ENCODE measurements at places on chromosomes 1 and 21. TPM values are rescaled to one million over a fixed set of nuclear protein-coding genes. Genes with fewer than 3 reads are reported as not detected.

Gene F5
- total RNA-seq = not detected

- DNase-seq = no peak
These were observed 224.0 kb downstream of the KIF26B start for GRCh38 chr1:245378745-245379144.

- no peak for DNase-seq
These were observed 235.2 kb downstream of the TRABD2B start for GRCh38 chr1:47761974-47762373.

DNA sequence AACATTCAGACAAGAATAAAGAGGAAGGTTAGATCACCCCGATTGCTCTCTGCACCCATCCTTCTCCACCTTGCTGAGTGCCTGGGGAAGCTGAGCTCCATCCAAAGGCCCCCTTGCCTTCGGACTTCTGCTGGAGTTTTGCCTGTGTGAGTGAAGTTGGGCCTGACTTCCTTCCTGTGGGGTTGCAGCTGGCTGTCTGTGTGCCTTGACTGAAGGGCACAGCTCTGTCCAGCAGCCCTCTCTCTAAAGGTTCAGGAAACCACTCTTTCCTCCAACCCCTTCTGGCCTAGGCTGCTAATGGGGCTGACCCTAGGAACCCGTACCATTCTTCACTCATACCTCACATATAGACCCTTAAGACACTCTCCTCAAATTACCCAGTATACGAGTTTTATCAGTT, 173.4 kb upstream of the HMCN1 start:
- no peak for DNase-seq

Gene DAB1
- total RNA-seq = 0.78 TPM

Gene SYPL2
- not detected for total RNA-seq

DNA sequence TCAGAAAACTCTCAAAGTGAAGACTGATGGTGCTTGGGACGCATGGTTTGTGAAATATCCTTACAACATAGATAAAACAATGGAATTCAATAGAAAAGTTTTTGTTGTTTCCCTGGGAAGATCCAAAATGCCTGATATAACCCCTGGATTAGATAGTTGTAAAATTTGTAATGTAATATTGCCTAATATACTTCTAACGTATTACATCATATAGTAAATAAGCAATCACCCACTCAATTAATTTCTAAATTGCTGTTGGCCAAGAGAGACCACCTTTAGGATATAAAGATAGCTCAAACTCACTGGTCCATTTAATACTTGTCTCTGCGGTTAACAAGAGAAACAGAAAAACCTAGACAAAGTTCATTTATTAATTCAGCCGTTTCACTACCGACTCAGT, 42.2 kb downstream of the TTC13 start:
- DNase-seq = no peak

Gene ZBTB7B
- total RNA-seq = 17.1 TPM

DNA sequence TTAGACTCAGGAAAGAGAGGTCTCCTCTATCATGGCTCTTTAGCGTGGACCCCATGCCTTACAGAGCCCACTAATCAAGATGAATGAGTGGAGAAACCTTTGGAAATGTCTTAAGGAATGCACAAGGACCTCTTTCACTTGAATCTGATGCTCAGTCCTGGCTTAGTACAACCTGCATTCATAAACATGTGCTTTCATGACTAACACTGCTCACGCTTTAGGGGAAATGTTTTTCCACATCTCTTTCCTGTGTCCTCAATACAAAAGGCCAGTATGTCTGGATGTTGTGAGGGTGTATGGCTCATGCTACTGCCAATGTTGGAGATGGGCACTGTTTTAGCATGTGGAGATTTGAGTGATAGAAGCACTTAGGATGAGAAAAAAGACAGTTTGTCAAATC, 14.2 kb upstream of the GNG12 start:
- DNase-seq = no peak

DNA sequence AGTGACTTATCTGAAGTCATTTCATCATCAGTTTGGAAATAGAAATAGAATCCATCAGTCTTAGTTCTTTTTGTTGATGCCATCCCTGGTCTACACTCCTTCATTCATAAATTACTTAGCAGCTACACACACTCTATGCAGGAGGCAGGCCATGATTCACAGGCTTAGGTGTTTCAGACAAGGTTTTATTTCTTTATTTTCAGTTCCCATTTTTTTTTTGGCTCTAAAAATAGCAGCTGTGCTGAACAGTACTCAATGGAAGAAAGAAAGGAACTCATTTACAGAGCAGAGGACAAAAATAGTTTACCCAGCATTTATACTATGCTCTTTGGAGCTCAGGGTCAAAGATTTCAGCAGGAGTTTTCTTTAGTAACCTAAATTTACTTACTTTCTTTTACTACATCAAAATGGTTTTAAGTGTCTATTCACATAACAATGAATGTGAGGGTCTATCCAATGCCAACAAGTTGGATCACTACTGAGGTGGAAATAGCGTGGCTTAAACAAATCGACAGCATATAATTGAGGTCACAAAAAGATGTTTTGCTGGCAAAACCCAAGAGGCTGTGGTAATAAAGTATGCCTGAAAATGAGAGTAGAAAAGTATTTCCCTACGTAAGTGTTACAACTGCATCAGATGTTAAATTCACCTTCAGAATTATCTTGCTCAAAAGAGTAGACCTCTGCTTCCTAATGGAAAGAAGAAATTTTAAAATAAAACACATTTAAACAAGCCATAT, 7.7 kb downstream of the KRTAP19-8 start:
- no peak for DNase-seq

DNA sequence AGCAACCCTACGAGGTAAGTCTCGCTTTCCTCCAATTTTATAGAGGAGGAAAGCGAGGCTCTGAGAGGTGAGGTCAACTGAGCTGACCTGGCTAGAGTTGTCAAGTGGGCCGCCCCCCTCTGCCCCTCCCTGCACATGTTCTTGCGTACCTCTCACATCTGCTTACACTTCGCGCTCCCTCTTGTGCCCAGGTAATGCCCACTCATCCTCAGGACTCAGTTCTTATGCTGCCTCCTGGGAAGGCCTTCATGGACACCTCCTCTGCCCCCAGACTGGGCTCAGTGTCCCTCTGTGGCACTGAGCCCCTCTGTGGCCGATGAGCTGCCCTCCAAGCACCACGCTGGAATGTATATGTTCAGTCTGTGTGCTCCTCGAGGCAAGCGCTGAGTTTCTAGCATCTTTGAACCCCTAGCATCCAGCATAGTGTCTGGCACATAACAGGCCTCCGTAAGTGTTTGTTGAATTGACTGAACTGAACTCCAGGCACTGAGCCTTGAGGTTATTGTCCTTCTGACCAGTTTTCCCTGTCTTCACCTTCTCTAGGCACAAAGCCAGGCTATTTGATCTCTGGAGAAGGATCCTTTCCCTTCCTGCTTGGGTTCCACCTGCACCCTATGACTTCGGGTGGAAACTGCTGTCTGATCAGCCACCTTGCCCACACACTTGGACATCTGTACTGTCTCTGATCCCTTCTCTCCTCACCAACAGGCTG, 13.5 kb downstream of the MOV10 start:
- DNase-seq = no peak

GRCh38 chr21:45887120-45887611, 94.4 kb upstream of the COL6A1 start:
- no peak for DNase-seq

Gene FLAD1
- total RNA-seq = 57.3 TPM

- DNase-seq = no peak
These were observed 55.2 kb downstream of the UBR4 start for GRCh38 chr1:19154876-19155275.

- no peak for DNase-seq
These were observed 337.6 kb upstream of the SNX7 start for GRCh38 chr1:98323906-98324358.

DNA sequence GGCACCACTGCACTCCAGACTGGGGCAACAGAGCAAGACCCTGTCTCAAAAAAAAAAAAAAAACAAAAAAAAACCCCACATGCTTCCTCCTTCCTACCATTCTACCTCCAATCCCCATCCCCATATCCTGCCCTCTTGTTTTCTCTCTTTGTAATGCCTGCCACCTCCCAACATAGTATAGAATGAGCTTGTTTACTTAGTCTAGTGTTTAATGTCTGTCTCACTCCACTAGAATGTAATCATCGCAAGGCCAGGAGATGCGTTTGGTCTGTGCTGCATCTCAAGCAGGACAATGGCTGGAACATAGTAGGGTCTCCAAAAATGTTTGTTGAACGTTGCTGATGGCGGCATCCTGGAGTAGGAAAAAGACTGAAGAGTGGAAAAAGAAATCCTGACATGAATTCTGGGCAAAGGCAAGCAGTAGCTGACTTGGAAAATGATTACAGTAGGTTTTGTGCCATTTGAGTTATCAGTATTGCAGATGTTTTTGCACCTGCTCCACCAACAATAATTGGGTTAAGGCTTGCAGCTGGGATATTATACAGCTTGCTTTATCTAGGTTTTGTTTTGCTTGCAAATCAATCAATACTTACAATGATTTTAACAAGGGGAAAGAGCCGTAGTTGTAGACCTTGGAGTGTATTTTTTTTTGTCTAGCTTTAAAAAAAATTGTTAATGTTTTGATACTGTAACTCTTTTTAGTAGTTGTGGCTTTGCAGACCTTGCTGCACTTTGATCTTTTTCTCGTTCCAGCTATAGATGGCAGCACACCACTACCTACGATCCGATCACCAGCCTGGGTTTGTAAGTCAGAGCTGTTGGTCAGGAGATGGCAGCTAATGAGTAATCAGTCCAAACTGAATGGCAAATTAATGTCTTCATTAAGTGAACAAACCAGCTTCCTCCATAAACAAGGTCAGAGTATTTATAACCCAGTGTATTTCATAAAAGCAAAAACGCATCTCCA, 62.4 kb downstream of the BACH1 start:
- peak; percentile 58 for DNase-seq

GRCh38 chr1:172674831-172675613, 16.1 kb downstream of the FASLG start:
- DNase-seq = no peak

Gene SLC2A5
- total RNA-seq = 0.22 TPM

Gene OR6N1
- total RNA-seq = not detected

DNA sequence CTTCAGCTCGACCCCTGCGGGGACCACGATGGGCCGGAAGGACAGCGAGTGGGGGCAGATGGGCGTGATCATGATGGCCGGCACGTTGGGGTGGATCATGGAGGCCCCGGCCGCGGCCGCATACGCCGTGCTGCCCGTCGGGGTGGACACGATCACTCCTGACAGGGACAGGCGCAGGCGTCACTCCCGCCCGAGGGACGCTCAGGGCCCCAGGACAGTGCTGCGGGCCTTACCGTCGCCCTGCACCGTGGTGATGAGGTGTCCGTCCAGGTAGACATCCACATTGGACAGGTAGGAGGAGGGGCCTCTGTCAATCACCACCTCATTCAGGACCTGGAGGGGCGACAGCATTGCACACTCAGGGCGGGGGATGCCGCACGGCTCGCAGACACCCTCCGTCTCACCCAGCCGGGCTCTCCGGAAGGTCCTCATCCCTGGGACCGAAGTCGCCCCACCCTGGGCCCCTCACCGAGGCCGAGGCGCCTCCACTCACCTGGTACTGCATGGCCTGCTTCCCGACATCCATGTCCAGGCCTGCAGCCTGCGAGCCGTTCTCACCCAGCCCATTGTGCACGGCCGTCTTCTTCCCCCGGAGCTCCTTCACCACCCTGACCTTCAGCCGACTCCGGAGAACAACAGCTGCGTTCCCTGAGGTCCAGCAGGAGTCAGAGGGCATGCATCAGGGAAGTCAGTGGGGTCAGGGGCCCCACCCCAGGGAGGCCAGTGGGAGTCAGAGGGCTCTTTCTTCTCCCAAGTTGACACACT, 24.0 kb downstream of the NADK start:
- DNase-seq = no peak

Gene LRRC53
- total RNA-seq = not detected

- no peak for DNase-seq
These were observed 207.1 kb downstream of the SLC35F3 start for GRCh38 chr1:234111458-234112142.

Gene LYSMD1
- 6.6 TPM for total RNA-seq

Data from Karpas-422 (cell line).